ENCODE measurements at places on chromosomes 2 and 18.

- DNase-seq: no peak
Measured at GRCh38 chr2:11571170-11571569, 37.3 kb downstream of the GREB1 start.

- no peak for DNase-seq
Measured at GRCh38 chr2:165587335-165587938, 117.9 kb downstream of the CSRNP3 start.

GRCh38 chr2:153101187-153101586, 377.4 kb downstream of the RPRM start:
- DNase-seq: no peak

DNA sequence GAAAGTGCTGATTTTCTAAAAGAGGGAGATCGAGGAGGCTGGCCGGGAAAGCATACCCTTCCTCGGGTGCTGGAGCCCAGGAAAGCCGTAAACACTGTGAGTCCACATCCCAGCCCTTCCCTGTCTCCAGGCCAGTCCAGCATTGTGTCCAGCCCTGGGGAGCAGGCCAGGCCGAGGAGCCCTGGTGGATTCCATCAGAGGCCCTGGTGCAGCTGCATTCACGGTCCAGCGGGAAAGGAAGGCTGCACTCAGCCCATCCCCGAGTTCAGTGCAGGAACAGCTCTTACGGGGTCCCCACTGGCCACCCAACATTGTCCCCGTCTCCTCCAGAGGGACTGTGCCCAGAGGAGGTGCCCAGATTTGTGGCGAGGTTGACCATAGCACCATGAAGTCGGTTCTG, 218.6 kb downstream of the KLHL29 start:
- DNase-seq: no peak

GRCh38 chr2:161613161-161613560, 11.1 kb upstream of the SLC4A10 start:
- no peak for DNase-seq

- DNase-seq: no peak
Measured at GRCh38 chr2:236731767-236732580, 162.3 kb downstream of the ACKR3 start.

DNA sequence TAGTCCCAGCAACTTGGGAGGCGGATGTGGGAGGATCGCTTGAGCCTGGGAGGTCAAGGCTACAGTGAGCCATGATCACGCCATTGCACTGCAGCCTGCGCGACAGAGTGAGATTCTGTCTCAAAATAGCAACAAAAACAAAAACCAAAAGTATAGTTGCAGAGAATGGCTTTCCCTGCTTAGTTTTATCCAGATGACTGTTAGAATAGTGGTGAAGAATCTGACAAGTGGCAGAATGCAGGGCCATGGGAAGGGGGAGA, 53.8 kb downstream of the NEDD4L start:
- no peak for DNase-seq

- DNase-seq: no peak
Measured at GRCh38 chr2:214492152-214492551, 81.3 kb downstream of the VWC2L start.

GRCh38 chr2:148922776-148923475, 47.9 kb downstream of the KIF5C start:
- no peak for DNase-seq

GRCh38 chr18:43825768-43826167, 548.5 kb upstream of the SYT4 start:
- DNase-seq: no peak

DNA sequence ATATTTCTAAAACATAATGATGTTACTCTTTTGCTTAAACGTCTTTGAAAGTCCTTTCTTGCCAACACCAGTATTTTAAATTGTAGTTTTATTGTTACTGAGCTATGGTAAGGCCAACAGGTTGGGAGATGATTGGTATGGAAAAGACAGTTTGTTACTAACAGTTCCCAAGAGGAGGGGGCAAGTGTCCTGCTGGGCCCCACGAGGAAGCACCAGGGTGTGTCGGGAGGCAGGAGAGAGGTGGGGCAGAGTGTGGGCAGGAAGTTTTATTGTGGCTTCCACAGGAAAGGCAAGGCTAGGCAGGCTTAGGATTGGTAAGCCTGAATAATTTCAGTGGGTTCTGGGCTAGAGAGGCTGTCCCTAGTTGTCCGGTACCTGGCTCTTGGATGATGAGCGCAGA, 134.3 kb downstream of the SOCS6 start:
- no peak for DNase-seq

DNA sequence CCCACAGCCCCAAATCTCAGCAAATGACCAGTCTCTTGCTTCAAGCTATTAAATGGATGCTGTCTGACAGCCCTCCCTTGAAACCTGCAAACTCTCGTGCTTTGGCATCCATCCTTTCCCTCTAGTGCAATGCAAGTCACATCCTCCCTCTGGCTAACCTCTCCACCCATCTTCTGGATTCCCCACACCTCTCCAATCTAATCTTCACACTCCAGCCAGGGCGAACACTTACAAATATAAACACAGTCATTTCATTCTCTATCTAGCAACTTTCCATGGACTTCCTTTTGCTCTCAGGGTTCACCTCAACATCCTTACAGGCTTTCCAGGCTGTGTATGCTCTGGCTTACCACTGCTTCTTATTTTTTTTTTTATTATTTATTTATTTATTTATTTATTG, 10.1 kb upstream of the NARS1 start:
- DNase-seq: no peak

DNA sequence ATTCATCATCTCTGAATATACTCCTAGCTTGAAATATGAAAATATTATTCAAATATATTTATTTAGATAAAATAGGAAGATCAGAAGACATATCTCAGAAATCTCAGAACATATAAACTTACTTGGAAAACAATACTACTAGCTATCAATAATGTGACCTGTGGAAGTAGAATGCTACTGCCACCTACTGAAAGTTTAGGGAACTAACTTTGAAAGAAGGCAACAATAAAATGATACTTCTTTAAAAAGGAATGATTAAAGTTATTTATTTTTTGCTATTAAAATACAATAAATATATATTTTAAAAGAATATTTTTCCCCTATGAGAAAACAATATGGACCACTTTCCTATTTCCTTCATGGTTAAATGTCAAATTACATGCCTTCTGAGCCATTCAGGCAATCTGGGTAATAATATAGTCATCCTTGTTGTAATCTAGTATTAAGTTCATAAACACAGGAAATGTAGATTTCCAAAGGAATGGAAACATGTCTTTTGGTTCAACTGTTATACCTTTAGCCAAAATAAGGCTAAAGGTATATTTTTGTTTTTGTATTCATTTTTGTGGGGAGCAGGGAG, 26.0 kb downstream of the ACADL start:
- DNase-seq: no peak

GRCh38 chr2:67904966-67905365, 157.8 kb downstream of the C1D start:
- no peak for DNase-seq

- no peak for DNase-seq
Measured at GRCh38 chr2:101850991-101851390, 140.8 kb upstream of the IL1R2 start.

GRCh38 chr2:169189132-169189531, 119.8 kb downstream of the DHRS9 start:
- no peak for DNase-seq

DNA sequence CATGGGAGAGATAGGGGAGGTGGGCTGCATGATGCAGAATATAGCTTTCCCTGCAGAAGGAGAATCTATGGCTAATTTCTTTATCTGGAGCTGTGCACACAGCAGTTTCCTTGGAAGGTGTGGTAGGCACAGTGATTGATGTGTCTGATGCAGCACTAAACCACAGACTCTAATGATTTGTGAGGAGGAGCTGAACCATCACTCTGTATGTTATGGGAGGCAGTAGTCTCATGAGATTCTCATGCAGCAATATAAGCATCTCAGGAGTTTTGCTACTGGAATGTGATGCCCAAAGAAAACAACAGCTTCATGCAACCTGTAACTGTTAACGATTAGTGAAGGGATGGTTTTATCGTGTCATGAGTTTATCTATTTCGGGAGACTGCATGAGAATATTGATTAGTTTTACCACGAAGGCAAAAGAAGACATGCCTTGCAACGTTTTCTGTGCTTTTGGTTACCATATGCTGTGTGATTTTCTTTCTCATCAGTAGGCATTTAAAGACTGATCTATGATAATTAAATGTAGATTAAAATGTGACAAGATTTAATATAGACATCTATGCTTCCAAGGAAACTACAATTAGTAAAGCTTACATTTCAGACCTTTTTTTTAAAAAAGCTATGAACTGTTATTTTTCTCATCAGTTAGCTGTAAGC, 286.8 kb downstream of the ARL6IP6 start:
- DNase-seq: no peak

- DNase-seq: no peak
Measured at GRCh38 chr2:27839022-27839618, 51.1 kb downstream of the RBKS start.

GRCh38 chr2:236894791-236895190, 190.9 kb upstream of the COPS8 start:
- no peak for DNase-seq

DNA sequence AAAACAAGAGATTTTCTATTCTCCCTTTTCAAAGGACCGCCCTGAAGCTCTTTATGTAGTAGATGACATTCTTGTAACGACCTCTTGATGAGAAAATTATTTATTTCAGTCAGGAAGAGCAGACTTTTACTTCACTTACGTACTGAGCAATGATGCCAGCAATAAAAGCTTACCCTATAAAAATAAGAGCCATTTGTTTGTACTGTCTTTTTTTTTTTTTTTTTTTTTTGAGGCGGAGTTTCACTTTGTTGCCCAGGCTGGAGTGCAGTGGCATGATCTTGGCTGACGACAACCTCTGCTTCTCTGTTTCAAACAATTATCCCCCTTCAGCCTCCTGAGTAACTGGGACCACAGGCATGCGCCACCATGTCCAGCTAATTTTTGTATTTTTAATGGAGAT, 39.2 kb downstream of the CRIM1 start:
- DNase-seq: no peak

- no peak for DNase-seq
Measured at GRCh38 chr2:106561356-106561755, 74.2 kb downstream of the CD8B2 start.

DNA sequence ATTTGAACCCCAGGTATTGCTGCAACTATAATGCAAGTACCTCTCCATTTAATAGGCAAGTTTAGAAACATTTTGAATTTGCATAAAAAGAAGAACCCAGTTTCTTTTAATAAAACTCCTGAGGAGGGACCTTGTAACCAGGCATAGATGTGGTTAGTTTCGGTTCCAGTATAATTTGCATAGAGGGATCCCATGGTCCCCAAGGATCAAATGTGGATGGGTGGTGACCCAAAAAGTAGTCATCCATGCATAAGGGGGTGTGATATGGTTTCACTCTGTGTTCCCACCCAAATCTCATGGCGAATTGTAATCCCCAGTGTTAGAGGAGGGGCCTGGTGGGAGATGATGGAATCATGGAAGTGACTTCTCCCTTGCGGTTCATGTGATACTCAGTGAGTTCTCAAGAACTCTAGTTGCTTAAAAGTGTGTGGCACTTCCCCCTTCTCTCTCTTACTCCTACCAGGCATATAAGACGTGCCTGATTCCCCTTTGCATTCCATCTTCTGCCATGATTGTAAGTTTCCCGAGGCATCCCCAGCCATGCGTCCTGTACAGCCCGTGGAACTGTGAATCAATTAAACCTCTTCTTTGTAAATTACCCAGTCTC, 40.2 kb upstream of the SKA1 start:
- DNase-seq: no peak

DNA sequence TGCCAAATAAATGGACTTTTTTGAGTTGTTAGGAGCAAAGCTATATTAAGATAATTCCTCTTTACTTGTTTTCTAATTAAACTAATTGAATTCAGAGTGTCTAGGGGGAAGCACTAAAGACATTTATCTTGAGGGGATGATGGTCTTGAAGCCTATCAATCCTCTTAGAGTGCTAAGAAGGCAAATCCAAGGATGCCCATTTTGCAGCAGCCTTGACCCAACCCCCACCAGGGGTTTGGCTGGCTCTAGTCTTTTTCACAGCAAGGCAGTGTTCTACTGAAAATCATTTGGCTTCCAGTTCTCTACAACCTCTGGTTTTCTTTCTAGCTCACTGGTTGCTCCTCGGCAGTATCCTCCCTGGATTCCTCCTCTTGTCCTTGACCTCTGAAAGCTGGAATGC, 6.5 kb upstream of the RAX start:
- no peak for DNase-seq

DNA sequence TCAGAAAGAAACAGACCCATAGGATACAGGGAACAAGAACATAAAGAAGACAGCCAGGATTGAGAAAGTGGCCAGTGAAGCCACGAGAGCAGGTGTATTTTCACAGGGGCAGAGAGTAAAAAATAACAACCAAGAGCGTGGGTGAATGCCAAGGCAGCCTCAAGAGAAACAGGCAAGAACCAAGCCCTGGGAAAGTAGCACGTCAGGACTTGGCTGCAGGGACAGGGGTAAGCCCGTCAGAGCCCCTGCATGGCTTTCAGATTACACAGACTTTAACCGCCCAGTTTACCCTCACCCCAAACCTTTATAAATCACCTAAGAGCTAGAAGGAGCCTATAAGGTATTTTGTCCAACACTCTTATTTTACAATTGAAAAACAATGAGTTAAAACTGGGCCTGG, 43.7 kb downstream of the ARL4C start:
- DNase-seq: no peak

GRCh38 chr2:15920696-15921095, 19.7 kb upstream of the MYCN start:
- DNase-seq: no peak

DNA sequence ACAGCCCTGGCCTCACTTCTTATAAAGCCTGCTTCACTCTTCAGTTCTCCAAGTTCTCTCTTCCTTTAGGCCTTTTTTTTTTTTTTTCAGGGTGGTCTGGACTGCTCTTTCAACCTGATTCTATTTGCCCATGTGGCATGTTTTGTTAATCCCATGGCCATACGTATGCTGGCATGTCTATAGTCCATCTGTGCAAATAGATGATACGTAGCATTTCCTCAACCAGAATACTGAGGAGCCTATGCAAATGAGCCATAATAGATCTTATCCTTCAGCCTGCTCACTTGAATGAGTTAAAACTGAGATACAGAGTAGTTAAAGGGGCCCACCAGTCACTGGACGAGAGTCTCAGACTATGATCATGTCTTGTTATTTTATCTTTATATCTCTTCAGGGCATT, 265.2 kb upstream of the CXCR4 start:
- DNase-seq: no peak

DNA sequence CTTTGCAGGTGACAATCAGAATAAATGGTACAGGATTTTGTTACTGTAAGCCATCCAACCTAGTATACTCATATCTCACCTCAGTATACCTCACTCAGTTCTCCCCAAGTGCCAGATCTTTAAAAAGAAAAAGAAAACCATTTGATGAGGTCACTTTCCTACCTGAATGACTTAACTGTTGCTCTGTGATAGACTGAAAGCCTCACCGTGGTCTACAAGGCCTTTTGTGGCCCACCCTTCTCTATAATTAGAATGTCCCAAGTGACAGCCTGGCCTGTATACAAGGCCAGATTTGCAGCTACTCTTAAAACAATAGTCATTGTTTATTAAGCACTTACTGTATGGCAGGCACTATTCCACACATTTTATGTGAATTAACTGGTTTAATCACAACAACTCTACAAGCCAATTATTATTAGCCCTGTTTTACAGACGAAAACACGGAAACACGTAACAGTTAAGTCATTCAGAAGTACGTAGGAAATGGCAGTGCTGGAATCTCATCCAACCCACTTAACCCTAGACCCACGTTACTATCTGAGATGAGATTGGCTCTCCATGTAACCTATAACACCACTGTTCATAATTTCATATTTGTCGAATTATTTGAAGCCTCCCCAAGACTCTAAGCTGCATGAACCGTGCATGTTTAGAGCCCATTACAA, 28.3 kb downstream of the PKP4 start:
- no peak for DNase-seq

Measured in stimulated activated CD4-positive, alpha-beta T cell treated with anti-CD3 and anti-CD28 coated beads, Interleukin-4, amount 100 ng/mL, for 1 hour (primary cell).